NCI-H1092 (cell line): ENCODE measurements at places on chromosomes 3 and 15.
A peak's percentile ranks its signal among the peaks of the same experiment; 100 is the strongest.

DNA sequence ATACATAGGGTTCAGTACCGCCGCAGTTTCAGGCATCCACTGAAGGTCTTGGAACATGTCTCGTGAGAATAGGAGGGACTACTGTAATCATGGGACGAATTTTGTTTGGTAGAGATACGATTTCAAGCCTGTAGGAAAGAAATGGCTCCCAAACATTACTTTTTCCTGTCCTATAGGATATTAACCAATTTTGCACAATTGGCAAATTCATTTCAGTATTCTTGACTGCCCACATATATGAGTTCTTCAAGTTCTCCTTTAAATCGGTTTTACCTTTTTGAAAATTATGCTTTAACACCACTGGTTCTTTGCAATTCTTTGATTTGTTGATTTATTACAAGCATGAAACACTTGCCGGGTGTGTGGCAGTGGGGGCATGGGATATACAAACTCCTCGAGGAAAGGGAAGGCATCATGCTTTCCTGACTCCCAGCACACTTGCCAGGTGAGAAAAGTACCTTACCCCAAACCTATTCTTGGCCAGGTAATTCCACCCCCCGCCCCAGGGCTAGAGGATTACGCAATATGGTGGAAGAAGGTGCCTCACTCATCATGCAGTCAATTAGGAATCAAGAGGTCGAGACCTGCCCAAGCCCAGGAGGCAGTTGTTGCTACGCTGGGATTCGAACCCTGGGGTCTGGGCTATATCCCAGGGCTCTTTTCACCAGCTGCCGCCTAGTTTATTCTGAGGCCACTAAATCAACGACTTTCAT is 584 bp upstream of the LARS2 start:
- DNase-seq, result no peak

- no peak for DNase-seq
Measured at GRCh38 chr3:56862352-56863062, 60.8 kb upstream of the ARHGEF3 start.

DNA sequence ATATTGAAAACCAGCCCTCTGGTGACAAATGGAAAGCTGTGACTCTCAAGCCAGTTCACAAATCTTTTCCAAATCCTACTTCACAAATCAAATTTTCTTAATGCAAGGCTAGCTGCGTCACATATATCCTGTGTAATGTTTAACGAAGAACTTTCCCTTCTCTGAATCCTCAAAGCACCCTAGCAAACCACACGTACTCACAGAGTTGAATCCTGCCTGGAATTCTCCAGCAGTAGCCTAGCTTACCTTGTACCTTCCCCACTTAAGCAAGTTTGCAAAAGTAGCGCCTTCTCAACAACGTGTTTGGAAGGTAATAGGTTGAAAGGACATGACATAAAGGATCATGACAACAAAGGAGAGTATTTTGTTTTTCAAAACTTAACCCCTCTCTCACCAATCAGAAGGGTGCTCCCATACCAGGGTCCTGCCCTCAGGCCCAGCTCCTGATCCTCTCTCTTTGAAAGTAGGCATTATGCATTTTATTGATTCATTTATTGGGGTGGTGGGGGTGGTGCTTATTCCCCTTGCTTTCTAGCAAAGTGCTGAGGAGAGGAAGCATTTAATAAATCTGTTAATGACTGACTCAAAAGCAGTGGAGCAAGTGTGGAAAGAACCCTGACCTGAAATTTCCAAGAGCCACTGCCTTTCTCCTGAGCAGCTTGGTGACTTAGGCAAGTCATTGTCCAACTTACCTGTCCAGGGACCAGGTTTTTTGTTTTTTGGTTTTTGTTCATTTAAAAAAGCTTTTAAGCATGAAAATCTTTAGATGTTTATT is 531.6 kb downstream of the MECOM start:
- no peak for DNase-seq

GRCh38 chr3:184261854-184262763 is 756 bp upstream of the CAMK2N2 start:
- DNase-seq, result peak; percentile 51

GRCh38 chr3:176933704-176934103 is 263.6 kb downstream of the TBL1XR1 start:
- DNase-seq, result no peak

GRCh38 chr3:197680955-197681521 is 55.7 kb downstream of the RUBCN start:
- DNase-seq, result no peak
